ENCODE measurements at places on chromosomes 11 and 22.

DNA sequence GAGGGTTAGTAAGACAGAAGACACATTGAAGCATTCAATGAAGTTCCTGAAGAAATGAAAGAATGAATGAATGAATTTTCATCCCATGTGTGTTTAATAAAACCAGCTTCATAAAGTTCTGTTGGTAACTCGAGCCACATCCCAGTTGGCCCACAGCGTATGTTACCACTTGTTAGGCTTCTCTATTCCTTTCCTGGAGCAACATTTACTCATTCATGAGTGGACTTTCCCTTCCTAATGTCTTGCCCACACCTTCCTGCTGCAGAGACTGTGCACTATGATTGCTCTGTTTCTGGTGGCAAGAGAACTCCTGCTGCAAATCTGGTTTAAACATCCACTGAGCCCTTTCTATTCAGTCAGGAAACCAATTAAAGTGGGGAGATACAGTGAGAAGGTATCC is 7.0 kb downstream of the OR52R1 start:
- no peak for DNase-seq

DNA sequence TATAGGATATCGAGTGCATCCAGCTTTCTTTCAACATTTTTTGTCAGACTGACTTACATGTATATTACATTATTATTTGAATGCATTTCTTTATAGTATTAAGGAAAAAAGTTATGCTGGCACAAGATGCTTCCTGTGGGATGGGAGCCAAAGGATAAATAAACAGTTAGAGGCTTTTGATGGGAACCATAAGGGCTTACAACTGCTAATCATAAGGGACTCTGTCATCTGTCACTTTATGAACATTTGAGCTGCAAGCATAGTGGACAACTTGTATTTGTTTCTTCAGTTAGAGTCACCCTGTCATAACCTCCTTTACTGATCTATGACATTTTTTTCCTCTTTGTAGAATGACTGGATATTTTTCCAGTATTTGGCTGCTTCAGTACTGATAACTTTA is 132.4 kb upstream of the CHORDC1 start:
- no peak for DNase-seq

DNA sequence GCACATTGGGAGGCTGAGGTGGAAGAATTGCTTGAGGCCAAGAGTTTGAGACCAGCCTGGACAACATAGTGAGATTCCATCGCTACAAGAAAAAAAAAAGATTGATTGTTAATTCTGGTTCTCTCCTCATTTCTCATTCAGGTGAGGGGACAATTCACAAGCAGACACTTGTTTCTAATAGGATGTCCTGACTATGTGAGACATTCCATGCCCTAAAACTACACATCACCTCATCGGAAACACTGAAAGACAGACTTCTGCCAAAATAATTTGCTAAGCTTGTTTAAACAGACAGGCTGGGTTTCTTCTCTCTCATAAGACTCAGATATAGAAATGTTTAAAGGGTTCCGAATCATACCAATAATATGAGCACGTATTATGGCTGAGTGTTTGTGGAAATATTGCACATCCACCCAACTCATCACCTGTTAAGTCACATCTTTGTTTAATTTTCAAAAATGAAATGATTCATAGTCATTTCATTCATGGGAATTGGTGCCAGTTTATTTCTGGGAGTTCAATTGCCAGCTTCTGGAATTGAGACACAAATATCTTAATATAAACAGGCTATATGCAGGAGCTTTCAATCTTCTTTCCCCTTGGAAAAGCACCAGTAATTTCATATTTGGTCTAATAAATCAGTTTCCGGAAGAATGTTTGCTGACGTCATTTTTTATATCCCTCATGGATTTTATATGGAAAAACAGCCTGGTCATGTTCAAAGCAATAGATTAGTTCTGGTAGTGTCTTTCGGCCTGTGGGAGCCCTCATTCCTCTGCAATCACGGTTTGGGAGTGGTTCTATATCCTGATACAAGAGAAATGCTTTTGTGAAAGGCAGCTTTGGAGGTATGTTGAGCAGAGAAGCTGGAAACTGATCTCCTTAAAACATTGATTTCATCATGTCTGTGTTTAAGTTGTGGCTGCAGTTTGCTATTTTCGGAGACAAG is 87.0 kb downstream of the BDNF start:
- no peak for DNase-seq

GRCh38 chr22:46462726-46463371 is 74.6 kb downstream of the CELSR1 start:
- DNase-seq: no peak

GRCh38 chr11:119681361-119681910 is 47.6 kb downstream of the NECTIN1 start:
- no peak for DNase-seq

- no peak for DNase-seq
Measured at GRCh38 chr11:2432171-2432621, 12.1 kb downstream of the TRPM5 start.
